Peyer's patch (tissue), 4 donors: ENCODE measurements at places on chromosomes 5 and 9. TPM values are rescaled to one million over a fixed set of nuclear protein-coding genes. Genes with fewer than 3 reads are reported as not detected.

DNA sequence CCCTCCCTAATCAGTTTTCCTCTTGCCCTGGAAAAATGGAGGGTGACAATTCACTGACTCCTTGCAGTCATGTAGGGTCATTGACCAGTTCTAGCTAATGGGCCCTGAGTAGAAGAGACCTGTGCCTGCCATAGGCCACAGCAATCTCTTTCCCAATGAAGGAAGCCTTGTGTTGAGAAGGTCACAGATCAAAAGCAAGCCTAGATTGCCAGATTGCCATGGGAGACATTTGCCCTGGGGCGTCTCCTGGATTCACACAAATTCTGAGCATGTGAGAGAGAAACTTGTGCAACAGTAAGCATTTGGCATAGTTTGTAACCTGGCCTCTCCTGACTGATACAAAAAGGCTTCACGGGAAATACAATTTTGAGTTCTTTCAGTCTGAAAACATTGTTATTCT lies 148.0 kb downstream of the NUDT12 start:
- H3K4me3 ChIP-seq: no peak overlapping the region
- H3K27me3 ChIP-seq: no peaks in the 10 kb centered on the region
- no peak overlapping the region for H3K27ac ChIP-seq
- no peak for DNase-seq
- H3K4me1 ChIP-seq: no peaks in the 10 kb centered on the region

The FOXD4 gene
- not detected for total RNA-seq

GRCh38 chr5:33944543-33945132 lies 8.5 kb downstream of the RXFP3 start:
- H3K36me3 ChIP-seq: no peaks in the 10 kb centered on the region
- DNase-seq: no peak
- H3K27me3 ChIP-seq: no peaks in the 10 kb centered on the region
- no peaks in the 10 kb centered on the region for H3K4me1 ChIP-seq
- no peak overlapping the region for H3K4me3 ChIP-seq
- no peak overlapping the region for H3K27ac ChIP-seq

DNA sequence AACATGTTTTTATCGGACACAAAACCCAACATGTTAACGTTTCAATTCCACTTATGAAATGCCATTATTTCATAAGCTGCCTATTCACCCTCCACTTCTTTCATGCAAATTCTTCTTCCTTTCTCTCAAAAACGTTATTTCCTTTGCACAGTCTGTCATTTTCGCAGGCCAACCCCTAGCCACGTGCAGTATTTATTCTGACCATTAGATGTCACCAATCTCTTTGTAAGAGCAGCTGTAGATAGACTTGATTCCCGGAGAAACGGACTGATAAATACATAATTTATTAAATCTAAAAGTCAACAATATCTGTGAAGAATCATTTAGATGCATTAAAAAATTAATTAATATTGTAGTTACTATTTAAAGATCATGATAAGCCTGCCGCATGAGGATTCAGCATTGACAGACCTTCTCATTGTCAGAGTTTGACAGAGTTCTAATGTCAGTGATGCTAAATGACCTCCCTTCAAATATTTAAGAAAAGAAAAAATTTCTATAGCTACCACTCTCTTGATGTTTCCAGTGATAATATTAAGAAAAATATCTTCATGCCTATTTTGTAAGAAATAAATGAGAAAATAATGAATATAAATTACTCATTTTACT lies 933.6 kb downstream of the CDH12 start:
- DNase-seq: no peak
- H3K4me3 ChIP-seq: no peak overlapping the region

DNA sequence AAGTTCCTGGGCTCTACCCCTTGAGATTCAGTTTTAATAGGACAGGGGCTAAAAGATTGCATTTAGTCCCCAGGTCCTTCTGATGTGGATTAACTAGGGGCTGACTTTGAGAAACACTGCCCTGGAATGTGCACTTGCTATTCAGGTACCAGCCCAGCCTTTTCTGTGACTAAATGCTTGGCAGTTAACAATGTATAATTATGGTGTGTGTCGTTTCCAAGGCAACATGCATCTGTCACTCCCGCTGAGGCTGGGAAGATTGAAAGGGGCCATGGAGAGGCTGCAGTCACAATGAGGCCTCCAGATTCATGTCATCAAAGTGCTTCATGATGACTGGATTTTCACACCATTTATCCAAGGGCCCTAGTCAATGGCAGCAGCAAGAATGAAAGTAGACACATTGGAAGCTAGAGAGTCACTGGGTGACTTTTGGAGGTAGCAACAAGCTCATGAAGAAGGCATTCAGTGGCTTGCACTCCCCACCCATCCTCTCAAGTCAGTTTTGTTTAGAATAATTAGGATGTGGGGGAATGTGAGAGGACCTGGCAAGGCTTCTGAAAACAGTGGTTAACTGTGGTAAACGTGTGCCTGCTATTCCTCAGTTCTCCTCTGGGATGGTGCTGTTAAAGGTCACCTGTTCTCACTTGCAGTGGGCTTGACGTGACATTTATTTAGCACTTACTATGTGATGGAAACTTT lies 28.3 kb downstream of the RAI14 start:
- H3K36me3 ChIP-seq: no peaks in the 10 kb centered on the region
- no peak for DNase-seq
- no peaks in the 10 kb centered on the region for H3K27me3 ChIP-seq
- H3K4me1 ChIP-seq: no peaks in the 10 kb centered on the region

- no peak for DNase-seq
- H3K27ac ChIP-seq: peak overlapping the region; percentile 83
- H3K36me3 ChIP-seq: no peaks in the 10 kb centered on the region
- peak overlapping the region; percentile 96 for H3K4me3 ChIP-seq
- no peaks in the 10 kb centered on the region for H3K27me3 ChIP-seq
- no peaks in the 10 kb centered on the region for H3K4me1 ChIP-seq
Observed at GRCh38 chr5:149732324-149733128, 2.4 kb downstream of the PPARGC1B start.

GRCh38 chr5:179208706-179209358 lies 136.4 kb downstream of the ADAMTS2 start:
- DNase-seq: no peak
- no peak overlapping the region for H3K27ac ChIP-seq
- no peaks in the 10 kb centered on the region for H3K27me3 ChIP-seq
- H3K36me3 ChIP-seq: no peaks in the 10 kb centered on the region
- H3K4me3 ChIP-seq: no peak overlapping the region
- H3K4me1 ChIP-seq: no peaks in the 10 kb centered on the region

DNA sequence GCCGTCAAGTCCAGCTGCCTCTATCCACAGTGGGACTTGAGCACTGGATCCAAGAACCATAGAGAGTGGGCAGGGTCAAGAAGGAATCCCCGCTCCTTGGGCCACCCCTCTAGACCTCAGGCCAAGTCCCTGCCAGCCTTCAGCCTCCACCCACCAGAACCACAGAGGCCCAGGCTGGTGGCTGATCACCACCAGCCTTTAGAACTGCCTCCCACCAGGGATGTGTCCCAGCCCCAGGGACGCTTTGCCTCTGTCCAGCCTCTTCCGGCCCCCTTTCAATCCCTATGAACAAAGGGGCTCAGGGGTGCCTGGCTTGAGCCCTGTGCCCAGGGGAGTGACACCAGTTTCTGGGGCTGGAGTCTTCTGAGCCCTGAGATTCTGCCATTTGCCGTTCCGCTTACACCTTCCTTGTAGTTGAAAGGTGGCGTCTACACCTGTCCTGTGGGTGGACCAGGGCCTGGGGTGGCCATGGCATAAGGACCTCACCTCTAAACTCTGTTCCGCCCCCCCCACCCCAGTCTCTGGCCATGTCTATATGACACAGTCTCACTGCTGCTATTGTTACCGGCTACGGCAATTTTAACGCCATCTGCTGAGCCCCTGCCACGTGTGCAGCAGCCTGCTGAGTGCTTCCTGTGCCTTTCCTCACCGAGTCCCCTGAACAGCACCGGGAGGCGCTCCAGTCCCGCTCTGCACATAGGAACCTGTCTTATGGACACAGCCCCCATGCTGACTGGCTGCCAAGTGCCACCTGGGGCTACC lies 35.7 kb upstream of the ORM1 start:
- no peaks in the 10 kb centered on the region for H3K36me3 ChIP-seq
- H3K4me1 ChIP-seq: no peaks in the 10 kb centered on the region
- no peak for DNase-seq
- H3K27me3 ChIP-seq: no peaks in the 10 kb centered on the region
- no peak overlapping the region for H3K4me3 ChIP-seq
- H3K27ac ChIP-seq: no peak overlapping the region

The PCDHA1 gene
- total RNA-seq: not detected

GRCh38 chr5:158940977-158941376 lies 158.7 kb downstream of the EBF1 start:
- no peak for DNase-seq
- no peak overlapping the region for H3K27ac ChIP-seq
- no peaks in the 10 kb centered on the region for H3K4me1 ChIP-seq
- no peak overlapping the region for H3K4me3 ChIP-seq

- H3K4me1 ChIP-seq: peaks cover 30% of the 10 kb centered on the region
- no peak overlapping the region for H3K4me3 ChIP-seq
- DNase-seq: no peak
- H3K27me3 ChIP-seq: no peaks in the 10 kb centered on the region
Observed at GRCh38 chr5:180825768-180826525, 23.3 kb upstream of the MGAT1 start.
